H4 (cell line): ENCODE measurements at places on chromosomes 16 and 17. TPM values are rescaled to one million over a fixed set of nuclear protein-coding genes. Genes with fewer than 3 reads are reported as not detected.

The CACNG1 gene
- not detected in 2 replicates for total RNA-seq

DNA sequence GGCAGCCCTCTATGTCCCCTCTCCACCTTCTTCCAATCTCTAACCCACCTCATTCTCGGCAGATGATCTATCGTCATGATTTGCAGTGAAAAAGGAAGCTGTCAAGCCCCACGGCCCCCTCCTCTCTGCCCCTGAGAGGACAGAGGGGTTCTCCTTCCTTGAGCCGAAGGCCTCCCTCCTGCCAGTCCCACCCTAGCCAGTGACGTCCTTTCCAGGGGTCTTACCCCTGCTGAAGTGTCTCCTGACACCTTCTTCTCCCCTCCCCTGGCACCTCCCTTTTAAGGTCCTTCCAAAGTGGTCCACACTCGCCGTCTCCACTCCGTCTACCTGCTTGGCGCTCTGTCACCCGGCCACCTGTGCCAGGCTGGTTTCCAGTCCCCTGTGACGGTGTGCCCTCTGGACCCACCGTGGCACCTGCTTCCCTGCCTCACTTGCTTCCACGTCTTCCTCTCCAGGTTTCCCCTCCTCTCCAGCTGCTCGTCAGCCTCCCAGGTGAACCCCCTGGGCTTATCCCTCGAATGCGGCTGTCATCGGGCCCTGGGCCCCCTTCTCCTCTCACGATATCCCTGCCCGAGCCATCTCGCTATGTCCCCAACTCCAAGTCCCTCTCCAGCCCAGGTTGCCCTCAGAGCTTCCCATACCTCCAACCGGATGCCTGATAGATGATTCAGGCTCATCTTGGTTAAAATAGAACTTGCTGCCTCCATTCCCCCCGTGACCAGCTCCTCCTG lies 5.7 kb downstream of the CCDC102A start:
- no peak for DNase-seq

DNA sequence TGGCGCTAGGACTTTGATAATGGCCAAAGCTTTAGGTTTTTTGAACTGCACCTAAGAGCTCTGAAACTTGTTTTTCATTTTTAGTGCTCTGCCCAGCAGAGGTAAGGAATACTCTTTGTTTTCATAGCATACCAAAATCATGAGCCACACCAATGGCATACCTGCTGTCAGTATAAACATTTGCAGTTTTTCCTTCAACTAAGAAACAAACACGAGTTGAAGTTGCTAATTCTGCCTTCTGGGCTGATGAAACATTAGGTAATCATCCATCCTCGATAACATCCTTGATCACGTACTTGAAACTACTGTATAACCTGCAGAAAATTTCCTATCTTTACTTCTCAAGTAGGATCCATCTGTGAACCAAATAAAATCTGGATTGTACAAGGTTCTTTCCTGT lies 20.6 kb upstream of the B4GALNT2 start:
- no peak for DNase-seq

The XYLT1 gene
- total RNA-seq: 7.1 and 8.3 TPM in 2 replicates

GRCh38 chr16:88651276-88651988 lies 579 bp upstream of the CYBA start:
- peak; percentile 55 for DNase-seq

DNA sequence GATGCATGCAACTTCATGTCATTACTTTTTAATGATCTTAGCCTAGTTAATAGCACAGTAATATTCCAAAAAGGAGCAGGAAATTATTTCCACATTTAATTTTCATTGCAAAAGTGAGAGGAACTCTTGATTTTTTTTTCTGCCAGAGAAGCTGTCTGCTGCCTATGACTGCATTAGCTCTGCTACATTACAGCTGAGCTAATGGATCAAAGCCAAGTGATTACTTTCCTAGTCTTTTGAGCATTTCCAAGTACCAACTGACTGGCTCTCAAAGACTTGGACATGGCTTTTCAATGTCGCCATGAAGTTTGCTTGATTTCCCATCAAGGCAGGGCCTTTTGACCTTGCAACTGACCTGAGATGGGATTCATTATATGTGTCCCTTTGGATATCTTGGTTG lies 356.6 kb upstream of the XYLT1 start:
- peak; percentile 26 for DNase-seq

The CACNG3 gene
- total RNA-seq: not detected in 2 replicates

DNA sequence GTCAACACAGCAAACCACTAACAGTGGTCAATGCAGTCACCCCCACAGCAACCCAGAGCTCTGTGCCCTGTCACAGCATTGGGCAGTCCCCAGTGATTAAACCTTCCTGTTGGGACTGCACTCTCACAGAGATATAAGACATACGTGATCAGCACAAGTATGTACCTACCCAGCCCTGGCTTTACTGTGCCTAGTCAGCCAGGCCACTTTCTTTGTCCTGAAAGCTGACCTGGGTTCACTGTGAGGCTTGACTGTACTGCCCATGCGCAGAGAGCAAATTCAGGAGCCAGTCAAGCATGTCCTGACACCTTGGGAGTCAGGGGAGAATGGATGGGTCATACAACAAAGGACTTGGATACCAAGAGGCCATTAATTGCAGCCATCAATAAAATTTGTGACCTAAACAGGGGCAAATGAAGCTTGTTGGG lies 10.9 kb upstream of the TMEM170A start:
- DNase-seq: no peak

- no peak for DNase-seq
Observed at GRCh38 chr16:85884808-85885463, 14.0 kb upstream of the IRF8 start.

DNA sequence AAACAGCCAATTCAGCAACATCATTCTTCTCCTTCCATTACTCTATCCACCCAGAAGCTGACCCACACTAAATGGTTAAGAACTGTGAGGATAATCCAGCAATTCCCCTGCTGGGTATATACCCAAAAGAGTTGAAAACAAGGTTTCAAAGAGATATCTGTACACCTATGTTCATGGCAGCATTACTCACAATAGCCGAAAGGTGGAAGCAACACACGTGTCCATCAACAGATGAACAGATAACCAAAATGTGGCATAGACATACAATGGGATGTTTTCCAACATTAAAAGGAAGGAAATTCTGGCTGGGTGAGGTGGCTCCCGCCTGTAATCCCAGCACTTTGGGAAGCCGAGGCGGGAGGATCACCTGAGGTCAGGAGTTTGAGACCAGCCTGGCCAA lies 19.9 kb downstream of the MIS12 start:
- no peak for DNase-seq

- no peak for DNase-seq
Observed at GRCh38 chr17:53719229-53719628, 103.5 kb upstream of the KIF2B start.

- DNase-seq: no peak
Observed at GRCh38 chr17:61410141-61411010, 10.7 kb downstream of the TBX2 start.

DNA sequence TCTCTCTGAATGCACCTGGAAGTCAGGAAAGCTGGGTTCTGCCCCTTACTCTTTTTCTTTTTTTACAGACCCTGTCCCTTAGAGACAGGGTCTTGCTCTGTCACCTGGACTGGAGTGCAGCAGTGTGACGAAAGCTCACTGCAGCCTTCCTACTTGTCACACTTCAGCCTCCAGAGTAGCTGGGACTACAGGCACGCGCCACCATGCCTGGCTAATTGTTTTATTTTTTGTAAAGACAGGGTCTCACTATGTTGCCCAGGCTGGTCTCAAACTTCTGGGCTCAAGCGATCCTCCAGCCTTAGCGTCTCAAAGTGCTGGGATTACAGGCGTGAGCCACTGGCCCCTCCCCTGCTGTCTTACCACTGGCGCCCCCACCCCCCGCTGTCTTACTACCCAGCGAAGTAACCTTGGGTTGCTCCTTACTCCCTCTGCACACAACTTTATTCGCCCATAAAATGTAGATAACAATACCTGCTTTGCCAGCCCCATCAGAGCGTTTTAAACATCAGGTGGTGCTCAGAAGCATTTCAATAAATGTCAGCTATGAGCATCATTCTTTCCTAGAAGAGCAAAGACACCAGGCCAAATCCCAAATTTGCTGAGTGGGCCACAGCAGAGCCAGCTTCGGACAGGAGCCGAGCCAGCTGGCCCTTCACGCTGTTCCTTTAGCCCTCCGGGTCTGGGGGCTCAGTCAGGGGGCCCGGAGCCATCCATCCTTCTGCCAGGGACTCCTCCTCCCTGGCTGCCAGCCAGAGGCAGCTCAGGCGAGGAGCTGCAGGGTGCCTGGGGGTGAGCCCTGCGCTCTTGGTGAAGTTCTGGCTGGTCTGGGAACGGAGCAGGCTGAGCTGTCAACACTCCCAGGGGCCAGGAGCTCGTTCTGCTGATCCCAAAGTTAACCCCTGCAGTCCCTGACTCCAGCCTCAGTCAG lies 24.4 kb downstream of the SRL start:
- DNase-seq: no peak

GRCh38 chr16:70576431-70577255 lies 53.0 kb downstream of the SF3B3 start:
- peak; percentile 63 for DNase-seq

DNA sequence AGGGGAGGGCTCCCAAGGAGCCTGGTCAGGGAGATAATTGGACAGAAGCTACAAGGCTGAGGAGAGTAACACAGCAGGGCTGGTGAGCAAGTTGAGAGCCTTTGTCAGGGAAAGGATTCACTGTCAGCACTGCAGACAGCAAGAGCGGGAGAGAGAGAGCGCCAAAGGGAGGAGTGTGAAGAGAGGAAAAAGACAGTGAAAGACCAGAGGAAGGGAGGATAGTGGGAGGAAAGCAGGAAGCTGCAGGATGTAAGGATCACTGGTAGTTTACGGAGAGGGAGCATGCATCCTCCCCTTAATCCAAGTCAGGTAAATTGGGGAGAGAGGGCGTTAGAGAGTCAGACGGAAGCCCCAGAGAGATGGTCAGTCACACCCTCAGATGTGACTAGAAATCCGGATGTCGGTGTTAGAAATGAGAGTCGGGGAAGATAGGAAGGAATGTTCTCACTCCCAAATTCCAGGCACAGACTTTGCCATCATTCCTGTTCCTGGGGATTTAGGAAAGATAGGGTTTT lies 13.8 kb upstream of the SPOP start:
- DNase-seq: no peak

The ZP2 gene
- total RNA-seq: not detected in 2 replicates

The NXN gene
- 47.1 and 51.8 TPM in 2 replicates for total RNA-seq

GRCh38 chr17:40582328-40582901 lies 17.1 kb upstream of the CCR7 start:
- DNase-seq: no peak

GRCh38 chr17:9239246-9239792 lies 218.0 kb downstream of the NTN1 start:
- no peak for DNase-seq

DNA sequence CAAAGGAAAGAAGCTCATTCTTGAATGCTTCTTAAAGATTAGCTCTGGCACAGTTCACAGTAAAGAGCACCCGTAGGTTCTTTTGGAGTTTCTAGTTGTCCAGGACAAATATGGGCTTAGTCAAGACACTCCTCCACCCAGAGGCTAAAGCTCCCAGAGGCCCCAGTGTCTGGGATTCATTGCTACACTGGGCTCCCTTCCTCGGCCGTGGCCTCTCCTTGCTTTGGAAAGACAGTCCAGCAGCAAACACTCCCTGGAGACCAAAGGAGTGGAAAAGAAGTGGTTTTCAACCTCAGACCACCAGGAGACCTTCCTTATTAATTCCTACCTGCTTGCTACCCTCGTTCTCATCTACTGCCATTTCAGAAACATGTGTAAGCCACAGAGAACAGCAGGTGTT lies 17.1 kb downstream of the PHB1 start:
- DNase-seq: no peak

The CCDC200 gene
- not detected in 2 replicates for total RNA-seq

DNA sequence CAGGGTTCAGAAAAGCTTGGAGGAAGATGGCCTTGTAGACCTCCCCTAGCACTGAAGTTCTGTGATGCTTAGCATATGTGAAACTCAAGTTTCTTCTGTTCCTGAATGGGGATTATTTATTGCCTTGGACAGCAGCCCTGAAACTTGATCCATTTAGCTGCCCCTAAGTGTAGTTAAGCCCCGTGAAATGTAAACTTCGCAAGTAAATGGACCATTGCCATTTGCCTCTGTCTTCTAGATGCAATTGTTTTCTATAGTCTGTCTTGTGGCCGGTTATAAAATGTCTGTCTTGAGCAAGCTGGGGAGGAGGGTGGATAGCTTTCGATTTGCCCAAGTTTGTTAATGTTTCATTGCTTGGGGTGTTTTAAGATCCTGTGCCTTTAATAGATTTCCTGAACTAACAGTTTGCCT lies 261.8 kb downstream of the CDH13 start:
- DNase-seq: peak; percentile 93

DNA sequence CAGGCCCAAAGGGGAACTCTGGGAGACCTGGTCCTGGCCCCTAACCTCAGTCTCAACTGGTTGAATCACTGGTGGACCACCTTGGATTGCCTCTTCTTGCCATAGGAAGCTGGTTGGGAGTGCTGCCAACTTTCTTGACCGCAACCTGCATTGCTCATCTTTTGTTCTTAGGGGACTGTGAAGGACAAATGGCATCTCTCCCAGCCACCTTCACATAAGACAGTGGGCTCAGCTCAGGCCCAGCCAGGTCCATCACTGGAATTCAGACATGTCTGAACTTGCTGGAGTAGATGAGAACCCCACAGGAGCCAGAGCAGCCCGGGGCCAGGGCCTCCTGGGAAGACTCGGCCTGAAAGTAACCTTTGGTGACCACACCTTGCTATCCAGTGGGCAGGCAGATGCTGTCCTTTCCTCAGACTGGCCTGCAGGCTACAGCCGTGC lies 18.8 kb downstream of the ADORA2B start:
- peak; percentile 67 for DNase-seq

The ZNF205 gene
- 5.2 and 8.6 TPM in 2 replicates for total RNA-seq

GRCh38 chr17:19370493-19370960 lies 7.8 kb upstream of the MAPK7 start:
- no peak for DNase-seq

DNA sequence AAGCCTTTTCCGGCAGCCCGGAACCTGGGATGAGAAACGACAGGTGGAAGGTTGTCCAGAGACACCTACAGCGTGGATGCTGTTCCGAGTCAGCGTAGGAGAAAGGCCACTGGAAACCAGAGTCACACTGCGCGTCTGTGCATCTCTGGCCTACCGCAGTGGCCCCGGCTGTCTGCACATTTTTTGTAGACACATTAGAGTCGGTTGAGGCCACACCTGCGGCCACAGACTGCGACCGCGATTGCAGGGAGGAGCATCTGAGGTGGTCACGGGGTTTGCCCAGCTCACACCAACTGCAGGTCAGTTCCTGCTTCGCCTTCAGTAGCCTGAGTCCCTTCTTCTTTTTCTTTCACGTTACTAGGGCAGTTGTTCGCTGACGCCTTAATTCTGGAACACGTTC lies 52.4 kb downstream of the WDR45B start:
- DNase-seq: no peak

GRCh38 chr16:56102183-56102686 lies 89.1 kb upstream of the GNAO1 start:
- DNase-seq: no peak

The ADORA2B gene
- 29.3 and 32.1 TPM in 2 replicates for total RNA-seq

The ELMO3 gene
- 0.06 and 0.29 TPM in 2 replicates for total RNA-seq
